H54 (cell line): ENCODE measurements at places on chromosomes 4 and X.

- DNase-seq, result no peak
Observed at GRCh38 chr4:141416677-141417363, 196.1 kb downstream of the ZNF330 start.

DNA sequence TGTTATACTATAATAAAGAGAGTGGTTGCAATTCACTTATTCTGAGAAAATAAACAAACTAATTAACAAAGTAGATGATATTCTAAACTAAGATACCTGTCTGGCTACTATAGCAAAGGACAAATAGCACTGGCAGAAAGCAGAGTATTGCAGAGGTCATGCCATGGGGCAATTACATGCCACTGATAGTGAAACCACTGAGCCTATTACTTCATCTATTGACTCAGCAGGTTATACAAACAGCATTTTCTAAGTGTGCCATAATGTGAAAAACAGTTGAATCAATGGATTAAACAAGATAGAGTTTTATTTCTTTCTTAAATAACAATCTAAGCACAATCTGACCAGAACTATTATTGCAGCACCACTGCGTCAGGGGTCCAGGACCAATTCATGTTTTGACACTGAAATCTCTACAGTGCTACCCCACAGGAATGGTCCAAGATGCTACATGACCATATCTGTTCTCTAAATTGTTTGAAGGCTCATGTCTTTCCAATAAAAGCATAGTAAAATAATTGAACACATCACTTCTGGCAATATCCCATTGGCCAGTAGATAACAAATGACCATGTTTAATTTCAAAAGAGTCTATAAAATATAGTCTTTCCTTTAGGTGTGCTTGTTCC, 389.5 kb upstream of the GRID2 start:
- DNase-seq, result no peak

DNA sequence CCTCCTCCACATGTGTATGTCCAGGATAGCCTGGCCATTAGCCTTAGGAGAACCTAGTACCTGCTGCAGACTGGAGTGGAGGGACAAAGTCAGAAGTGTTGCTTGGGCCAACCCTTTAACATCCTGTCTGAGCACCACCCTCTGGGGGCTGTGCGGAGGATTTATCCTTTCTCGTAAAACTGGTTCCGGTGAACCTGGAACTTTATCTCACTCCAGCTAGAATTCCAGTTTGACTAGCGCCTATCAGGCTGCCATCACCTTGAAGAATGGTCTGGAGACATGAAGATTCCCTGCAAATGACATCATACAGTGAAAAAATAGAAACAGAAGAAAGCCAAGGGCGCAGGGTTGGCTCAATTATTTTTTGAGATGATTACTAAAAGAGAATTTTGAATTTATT, 4.0 kb downstream of the TCEAL8 start:
- DNase-seq, result no peak

DNA sequence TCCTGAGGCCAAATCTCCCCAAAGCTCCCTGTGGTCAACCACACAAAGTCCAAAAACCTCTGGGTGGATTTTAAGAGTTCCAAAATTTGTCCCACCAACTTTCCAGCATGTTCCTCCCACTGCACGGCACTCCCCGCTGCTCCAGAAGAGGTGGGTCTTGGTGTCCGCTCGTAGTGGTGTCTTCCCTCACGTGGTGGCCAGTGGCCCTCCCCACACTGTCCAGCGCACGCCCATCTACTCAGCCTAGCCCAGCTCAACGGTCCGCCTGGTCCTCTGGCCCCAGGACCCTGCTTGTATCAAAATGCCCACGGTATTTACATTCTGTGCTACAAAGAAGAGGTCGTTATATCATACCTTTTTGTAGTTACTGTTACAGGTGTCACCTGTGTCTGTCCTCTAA, 83.5 kb downstream of the NSUN7 start:
- no peak for DNase-seq

GRCh38 chr4:68905939-68906779, 45.4 kb downstream of the UGT2A3 start:
- DNase-seq, result no peak
